Activated T-helper 2 cell treated with anti-CD3 and anti-CD28 coated beads, Interferon-gamma antibody, Interleukin-2, Interleukin-4, amounts not matched to agents 10 μg/mL and 5 μg/mL and 100 μg/mL, durations not matched to agents 14 hours and 24 hours and 36 hours (primary cell): ENCODE measurements at places on chromosomes 1 and 21.

- no peak for DNase-seq
Measured at GRCh38 chr1:31376375-31377134, 3.7 kb upstream of the FABP3 start.

DNA sequence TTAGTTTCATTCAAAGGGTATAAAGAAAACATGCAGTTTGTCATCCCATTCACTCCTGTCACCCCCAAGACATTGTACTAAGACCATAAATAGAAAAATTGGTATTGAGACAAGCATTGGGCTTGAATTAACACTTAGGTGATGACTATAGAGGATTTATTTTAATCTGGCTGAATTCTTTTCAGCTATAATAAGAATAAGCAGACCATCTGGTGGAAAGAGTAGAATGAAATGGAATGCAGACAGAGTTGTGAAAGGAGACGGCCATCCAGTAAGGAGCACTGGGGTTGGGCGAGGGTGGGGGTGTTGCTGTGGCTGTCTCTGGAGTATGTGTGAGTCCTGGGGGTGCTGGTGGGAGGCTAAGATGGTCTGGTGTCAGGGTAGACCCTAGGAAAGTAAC, 125.0 kb upstream of the IVNS1ABP start:
- DNase-seq = no peak

GRCh38 chr1:20936216-20936615, 149.1 kb upstream of the HP1BP3 start:
- DNase-seq = no peak

DNA sequence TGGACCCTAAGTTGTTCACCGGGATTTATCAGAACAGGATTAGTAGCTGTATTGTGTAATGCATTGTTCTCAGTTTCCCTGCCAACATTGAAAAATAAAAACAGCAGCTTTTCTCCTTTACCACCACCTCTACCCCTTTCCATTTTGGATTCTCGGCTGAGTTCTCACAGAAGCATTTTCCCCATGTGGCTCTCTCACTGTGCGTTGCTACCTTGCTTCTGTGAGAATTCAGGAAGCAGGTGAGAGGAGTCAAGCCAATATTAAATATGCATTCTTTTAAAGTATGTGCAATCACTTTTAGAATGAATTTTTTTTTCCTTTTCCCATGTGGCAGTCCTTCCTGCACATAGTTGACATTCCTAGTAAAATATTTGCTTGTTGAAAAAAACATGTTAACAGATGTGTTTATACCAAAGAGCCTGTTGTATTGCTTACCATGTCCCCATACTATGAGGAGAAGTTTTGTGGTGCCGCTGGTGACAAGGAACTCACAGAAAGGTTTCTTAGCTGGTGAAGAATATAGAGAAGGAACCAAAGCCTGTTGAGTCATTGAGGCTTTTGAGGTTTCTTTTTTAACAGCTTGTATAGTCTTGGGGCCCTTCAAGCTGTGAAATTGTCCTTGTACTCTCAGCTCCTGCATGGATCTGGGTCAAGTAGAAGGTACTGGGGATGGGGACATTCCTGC, 3.9 kb upstream of the OLFML3 start:
- no peak for DNase-seq

GRCh38 chr1:36206323-36206858, 17.9 kb upstream of the THRAP3 start:
- no peak for DNase-seq

- no peak for DNase-seq
Measured at GRCh38 chr1:24329797-24330543, 10.8 kb downstream of the GRHL3 start.

DNA sequence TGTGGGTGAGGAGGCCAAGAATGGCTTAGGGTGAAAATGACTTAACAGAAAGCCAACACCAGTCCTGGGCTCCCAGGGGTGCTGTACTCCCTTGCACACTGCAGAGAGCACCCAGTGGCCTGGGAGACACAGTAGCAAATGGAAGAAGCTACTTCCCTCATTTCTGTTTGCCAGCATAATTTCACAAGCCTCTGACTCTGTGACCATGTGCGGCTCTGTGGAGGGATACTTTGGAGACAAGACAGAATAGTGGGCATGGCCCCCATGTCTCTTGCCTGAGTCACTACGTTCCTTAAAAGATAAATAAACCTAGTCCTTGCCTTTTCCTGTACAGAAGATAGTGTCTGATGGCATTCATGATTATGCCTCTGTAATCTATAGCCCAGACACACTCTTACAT, 38.1 kb downstream of the TRIM62 start:
- DNase-seq = no peak

GRCh38 chr1:68111519-68112436, 61.4 kb upstream of the DIRAS3 start:
- DNase-seq = no peak

GRCh38 chr1:175734642-175735041, 8.8 kb downstream of the TNR start:
- DNase-seq = no peak

- no peak for DNase-seq
Measured at GRCh38 chr21:40760821-40761220, 86.1 kb downstream of the DSCAM start.

GRCh38 chr1:245370905-245371581, 216.3 kb downstream of the KIF26B start:
- DNase-seq = no peak

- DNase-seq = no peak
Measured at GRCh38 chr1:206802401-206802800, 30.1 kb upstream of the IL10 start.

- no peak for DNase-seq
Measured at GRCh38 chr1:118862755-118863154, 125.4 kb downstream of the TBX15 start.

GRCh38 chr1:186896211-186896610, 67.5 kb downstream of the PLA2G4A start:
- DNase-seq = no peak
